NCI-H1436 treated with DMSO at 0.1 percent for 48 hours (cell line): ENCODE measurements at places on chromosomes 3 and 15.

- DNase-seq = no peak
Measured at GRCh38 chr3:125437631-125438435, 62.7 kb upstream of the ZNF148 start.

DNA sequence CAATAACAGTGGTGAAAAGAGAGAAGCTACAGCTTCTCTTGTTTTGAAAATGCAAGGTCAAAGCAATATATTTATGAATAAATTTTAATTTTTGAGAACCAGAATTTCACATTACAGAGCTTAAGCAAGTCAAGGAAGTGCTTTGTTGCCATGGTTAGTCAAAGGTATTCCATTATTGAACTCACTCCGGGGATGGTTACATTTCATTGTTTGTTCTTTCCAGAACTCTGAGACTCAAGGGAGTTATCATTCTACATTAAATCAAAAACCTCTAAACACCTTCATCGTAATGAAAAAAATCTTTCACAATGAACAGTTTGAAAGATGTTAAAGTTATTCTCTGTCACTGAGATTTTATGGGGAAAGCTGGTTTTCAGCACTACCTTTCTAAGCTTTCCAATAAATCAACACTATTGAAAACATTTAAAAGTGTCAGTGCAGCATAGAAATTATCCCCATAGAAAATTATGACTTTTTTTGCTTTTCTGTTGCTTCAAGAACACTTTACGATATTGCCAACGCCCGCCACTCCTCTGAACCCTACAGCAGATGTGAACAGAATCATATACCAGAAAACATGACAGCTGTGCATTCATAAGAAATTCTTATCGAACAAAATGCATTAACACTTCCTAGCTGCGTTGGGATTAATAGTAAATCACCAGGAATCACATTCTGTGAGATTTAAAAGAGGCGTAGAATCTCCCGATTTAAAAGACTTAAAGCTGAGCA, 83.0 kb downstream of the OTOL1 start:
- DNase-seq = no peak

- DNase-seq = no peak
Measured at GRCh38 chr3:137172728-137173127, 214.9 kb downstream of the IL20RB start.

DNA sequence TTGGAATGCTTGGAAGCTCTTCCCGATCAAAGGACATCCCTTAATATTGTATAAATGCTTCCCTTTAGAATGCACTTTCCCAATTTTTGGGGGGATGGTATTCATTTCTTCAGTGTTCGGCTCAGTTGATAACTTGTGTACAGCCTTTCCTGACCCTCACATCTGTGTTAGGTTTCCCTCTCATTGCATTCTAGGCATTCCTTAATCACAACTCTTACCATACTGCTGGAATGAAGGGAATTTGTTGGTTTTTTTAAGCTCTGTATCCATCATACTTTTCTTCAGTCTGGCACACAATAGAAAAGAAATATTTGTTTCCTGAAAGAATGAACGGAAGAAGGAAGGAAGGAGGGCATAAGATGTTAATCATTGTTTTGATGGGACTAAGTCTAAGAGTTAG, 119.5 kb downstream of the CHST2 start:
- DNase-seq = no peak

- DNase-seq = no peak
Measured at GRCh38 chr3:9179826-9180763, 69.4 kb downstream of the SRGAP3 start.

- no peak for DNase-seq
Measured at GRCh38 chr3:111635403-111635802, 40.3 kb upstream of the ZBED2 start.

DNA sequence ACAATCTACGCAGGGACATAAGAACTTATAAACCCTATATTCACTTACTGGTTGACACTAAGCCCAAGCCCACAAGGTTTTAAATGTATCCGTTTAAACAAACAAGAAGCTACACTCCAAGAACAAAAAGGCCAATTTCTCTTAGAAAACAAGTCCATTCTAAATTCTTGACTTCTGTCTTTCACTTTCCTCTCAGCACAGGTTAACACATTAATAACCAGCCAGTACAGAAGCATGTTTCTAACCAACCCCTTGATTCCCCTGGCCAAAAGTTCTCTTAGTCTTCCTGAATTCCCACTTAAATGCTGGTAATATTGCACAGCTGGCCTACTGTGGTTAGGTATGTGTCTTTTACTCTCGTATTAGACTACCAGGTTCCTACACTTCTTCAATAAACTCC, 4.7 kb downstream of the DMXL2 start:
- no peak for DNase-seq

GRCh38 chr15:55907797-55908196, 85.6 kb downstream of the NEDD4 start:
- DNase-seq = no peak

DNA sequence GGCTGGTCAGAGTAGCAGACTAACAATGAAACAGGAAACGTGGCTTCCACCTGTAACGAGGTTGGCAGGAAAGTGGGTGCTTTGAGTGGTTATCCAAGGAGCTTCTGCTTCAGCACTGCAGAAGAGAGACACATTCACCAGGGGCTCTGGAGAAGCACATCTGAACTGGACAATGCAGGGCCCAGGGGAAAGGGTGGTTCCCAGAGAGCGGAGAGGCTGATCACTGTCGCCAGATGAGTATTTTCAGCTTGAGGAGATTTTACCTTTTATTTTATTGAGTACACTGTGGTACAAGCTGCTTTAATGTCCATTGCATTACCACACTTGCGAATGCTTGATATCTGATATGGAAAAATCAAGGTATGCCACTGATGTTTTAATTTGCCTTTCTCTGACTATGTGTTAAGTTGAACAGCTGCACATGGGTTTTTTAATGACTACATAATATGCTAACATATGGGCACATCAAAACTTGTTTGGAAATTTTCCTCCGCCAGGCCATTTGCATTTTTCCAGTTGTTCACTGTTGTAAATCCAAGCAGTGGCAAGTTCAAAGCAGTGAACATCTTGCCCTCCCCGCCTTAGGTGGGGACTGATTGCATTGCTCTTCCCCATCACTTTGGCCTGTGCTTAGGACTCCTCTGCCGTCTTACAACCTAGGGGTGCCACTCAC, 52.1 kb downstream of the LRTM1 start:
- DNase-seq = no peak

DNA sequence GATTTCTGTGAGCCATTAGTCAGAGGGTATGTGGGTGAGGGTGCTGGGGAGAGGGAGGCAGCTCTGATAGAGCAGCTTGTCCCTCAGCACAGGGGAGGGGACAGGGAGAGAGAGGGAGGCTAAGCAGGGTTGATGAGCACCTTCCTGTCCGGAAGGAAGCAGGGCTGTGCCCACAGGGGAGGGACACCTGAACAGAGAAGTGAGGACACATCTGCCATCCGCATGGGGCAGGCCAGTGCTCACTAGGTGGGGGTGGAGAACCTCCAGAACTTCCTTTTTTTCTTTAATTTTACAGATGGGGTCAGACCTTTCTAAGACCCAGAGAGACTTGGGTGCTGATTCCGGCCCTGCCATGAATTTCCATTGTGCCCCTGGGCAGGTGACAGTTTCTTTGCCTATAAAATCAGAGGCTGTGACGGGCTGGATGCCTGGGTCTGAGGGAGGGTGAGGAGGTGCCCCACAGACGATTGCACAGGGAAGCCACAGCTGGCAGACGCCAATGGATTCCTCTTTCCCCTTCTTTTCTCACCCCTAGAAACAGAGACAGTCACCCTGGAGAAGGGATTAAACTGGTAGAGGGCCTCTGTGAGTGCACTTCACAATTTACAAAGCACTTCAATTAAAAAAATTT, 4.1 kb upstream of the TGM5 start:
- DNase-seq = no peak

DNA sequence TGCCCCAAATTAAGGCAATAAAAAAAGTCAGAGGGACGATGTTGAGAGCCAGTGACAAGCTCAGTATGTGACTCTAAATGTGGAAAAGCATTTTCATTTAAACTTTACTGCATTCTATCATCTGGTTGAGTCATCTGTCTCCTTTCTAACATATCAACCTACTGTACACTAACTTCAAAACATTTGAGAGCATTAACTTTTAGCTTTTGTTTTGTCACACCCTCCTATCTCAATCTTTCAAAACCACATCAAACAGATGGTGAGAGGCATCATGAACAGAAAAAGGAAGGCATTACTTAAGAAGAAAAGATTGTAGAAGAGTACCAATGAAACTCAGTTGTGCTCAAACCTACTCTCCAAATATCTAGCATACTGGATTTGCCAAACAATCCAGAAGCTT, 4.8 kb downstream of the LRRC58 start:
- no peak for DNase-seq

DNA sequence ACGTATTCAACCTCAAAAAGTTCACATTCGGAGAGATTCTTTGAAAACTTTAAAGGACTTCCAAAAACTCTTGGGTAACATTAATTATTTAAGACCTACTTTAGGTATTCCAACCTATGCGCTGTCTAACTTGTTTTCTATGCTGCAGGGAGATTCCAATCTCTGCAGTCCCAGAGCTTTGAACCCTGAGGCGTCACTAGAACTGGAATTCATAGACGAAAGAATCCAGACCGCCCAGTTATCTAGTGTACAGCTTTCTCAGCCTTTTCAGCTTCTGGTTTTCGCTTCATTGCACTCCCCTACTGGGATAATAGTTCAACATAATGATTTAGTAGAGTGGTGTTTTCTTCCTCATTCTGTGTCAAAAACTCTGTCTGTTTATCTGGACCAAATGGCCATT, 711.3 kb downstream of the ROBO1 start:
- no peak for DNase-seq

GRCh38 chr15:28147801-28148200, 48.7 kb upstream of the OCA2 start:
- no peak for DNase-seq

- no peak for DNase-seq
Measured at GRCh38 chr3:191383124-191383523, 52.8 kb upstream of the UTS2B start.

DNA sequence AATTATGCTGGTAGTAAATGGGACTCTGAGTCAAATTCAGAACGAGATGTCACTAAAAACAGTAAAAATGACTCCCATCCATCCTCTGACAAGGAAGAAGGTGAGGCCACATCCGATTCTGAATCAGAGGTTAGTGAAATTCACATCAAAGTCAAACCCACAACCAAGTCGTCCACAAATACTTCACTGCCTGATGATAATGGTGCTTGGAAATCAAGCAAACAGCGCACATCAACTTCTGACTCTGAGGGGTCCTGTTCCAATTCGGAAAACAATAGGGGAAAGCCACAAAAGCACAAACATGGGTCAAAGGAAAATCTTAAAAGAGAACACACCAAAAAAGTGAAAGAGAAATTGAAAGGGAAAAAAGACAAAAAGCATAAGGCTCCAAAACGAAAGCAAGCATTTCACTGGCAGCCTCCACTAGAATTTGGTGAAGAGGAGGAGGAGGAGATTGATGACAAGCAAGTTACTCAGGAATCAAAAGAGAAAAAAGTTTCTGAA, 15.1 kb upstream of the ZBTB47 start:
- DNase-seq = no peak

DNA sequence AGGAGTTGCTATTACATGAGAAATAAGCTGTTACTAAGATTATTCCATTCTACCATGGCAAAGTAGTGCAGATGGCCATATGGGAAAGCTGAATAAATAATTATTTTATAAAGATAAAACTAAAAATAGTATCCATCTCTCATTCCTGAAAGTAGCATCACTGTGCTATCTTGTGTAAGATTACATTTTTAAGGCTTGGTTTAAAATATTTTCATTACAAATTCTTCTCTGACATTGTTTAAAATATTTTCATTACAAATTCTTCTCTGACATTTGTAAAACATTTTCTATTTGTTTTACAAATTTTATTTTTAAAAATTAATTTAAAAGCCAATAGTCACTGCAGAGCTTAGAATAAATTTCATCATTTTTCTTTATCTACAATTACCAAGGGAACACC, 665.5 kb upstream of the NAALADL2 start:
- no peak for DNase-seq

GRCh38 chr3:173711619-173712018, 314.1 kb downstream of the NLGN1 start:
- no peak for DNase-seq

DNA sequence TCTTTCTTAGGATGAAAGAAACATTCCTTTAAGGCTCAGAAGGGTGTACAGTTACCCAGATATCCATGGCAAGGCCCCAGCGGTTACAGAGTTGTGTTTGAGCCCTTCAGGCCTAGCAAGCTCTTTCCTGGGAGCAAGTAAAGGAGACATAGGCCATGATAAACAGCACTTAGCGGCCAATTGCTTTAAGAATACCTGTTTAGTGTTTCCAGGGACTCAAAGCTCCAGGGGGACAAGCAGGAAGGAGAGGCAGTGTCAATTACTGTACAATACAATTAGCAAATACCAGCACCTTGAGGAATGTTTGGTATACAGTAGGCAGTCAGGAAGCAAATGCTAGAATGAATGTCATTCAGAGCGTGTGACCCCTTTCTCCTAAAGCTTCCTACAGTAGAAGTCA, 176.3 kb upstream of the ICE2 start:
- DNase-seq = no peak

DNA sequence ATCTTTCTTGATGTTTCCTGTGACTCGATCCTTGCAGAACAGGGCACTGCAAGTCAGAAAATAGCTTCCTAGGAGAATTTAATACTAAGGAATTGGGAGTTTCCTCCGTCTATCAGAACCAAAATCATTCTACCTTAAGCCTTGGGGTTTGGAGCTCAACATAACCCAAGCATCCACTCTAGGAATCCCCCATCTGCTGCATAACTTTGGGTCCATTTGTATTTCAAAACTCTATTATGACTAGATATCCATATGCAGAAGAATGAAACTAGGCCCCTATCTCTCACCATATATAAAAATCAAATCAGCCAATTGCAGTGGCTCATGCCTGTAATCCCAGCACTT, 61.7 kb upstream of the AKAP13 start:
- no peak for DNase-seq
